Fibroblast of skin of left biceps (primary cell): ENCODE measurements at places on chromosomes 6 and 20.

GRCh38 chr6:131419702-131420101 lies 153.3 kb upstream of the ARG1 start:
- DNase-seq = no peak

DNA sequence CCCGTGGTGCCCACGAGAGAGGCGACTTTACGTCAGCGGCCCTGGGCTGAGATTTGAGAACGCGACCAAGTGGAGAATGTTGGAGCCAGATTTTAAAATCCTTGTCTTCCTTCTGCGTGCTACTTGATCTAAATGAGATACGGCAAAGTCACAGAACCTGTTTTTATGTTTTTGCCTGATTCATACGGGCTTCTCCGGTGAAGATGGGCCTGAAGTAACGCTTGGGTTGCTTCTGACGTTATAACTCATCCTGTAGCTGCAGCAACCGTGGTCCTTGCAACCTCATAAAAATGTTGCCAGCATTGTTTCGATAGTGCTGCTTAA lies 462 bp upstream of the SLC35B3 start:
- DNase-seq = no peak

DNA sequence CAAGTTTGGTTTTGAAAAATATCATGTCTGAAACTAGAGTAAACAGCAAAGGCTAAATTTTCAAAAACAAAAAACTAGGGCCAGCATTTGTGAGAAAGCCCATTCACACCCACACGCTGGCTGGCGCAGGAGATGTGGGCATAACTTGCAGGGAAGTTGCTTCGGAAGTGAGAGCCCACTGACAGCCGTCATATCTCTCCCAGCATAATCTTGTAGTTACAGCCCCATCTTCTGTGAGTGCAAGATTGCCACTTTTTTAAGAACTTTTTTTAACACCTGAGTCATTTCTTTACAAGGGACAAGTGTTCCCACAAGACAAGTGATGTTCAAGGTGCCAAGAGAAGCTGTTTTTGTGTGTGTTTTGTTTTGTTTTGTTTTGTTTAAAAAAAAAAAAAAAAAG lies 212.5 kb upstream of the CNR1 start:
- no peak for DNase-seq

DNA sequence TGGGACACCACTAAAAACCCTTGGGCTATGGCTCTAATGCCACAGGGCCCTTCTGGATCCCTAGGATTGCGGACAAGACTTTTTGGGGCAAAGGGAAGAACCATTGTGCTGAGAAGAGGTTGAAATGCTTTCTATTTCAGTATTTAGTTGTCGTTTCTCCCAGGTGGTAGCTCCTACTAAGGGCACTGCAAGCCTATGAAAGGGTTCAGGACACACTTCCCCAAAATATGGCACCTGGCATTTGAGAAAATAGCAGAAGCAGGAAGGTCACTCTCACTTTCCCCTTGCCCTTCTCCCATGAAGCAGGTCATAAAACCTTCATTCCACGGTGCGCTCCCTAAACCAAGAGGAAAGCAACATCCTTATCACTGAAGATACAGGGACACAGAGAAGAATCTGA lies 125.4 kb upstream of the GPR6 start:
- no peak for DNase-seq

- DNase-seq = no peak
Observed at GRCh38 chr20:49516916-49517804, 34.7 kb upstream of the KCNB1 start.

- DNase-seq = peak; percentile 22
Observed at GRCh38 chr20:59231124-59231804, 67.6 kb downstream of the ZNF831 start.

DNA sequence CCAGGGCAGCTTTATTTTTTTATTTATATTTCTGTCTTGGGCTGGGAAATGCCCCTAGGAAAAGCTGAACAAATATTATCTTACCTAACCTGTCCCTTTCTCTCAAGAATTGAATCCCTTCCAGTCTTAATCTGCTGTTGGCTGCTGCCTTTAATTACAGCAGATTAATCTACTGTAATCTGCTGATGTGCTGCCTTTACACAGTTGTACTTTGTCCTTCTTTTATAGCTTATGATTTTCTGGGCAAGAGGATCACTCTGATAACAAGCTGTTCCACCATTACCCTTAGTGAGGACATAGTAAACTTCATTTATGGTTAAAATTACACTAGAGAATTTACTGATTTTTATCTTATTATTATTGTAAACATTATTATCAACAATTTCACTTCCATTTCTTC lies 234.5 kb upstream of the MAN1A1 start:
- DNase-seq = no peak

- no peak for DNase-seq
Observed at GRCh38 chr6:47631797-47632196, 66.6 kb upstream of the ADGRF4 start.

- DNase-seq = no peak
Observed at GRCh38 chr6:105135907-105136430, 43.8 kb downstream of the POPDC3 start.

DNA sequence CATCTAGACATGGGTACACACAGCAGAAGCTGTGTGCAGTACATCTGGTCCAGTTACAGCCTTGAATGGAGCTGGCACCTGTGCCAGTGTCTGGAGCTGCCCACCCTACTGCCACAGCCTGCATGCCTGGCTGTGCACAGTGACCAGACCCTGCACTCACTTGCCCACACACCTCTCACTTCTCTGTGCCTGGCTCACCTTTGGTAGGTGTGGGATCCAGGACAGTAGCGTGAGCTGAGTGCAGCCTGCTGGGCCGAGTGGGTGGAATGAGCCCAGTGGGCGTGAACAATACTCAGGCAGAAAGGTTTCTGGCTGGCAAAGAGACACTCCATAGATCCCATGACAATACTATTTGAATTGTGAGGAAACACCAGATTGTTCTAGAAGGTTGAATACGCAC lies 839.5 kb upstream of the FLRT3 start:
- no peak for DNase-seq

DNA sequence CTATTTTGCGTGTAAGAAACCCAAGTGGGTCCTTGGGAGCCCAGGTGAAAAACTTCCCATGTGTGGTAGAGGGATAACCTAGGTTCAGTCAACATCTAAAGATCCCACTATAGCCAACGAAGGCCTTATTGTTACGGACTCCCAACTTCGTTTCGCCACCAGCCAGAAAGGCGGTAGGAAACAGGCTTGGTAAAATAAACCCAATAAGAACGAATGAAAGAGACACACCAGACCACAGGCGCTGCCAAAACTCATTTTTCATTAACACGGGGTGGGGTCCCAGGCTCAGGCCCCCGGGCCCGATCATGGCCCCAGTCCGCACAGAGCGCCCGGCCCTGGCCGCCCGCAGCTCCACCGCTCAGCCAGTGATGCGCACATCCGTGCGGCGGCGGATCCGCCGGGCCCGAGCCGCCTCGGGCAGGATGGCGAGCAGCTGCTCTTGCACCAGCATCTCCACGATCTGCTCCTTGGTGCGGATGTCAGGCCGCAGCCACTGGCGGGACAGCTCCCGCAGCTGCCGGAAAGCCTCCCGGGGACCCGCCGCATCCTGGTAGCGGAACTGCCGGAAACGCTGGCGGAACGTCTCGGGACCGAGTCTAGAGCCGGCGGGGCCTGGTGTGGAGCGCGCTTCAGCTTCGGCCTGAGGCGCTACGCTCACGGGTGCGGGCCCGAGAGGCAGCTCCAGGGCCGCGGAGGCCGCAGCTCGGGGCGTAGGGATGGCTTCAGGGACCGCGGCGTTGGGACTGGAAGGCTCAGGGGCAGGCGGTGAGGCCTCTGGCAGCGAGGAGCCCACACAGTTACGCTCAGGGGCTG lies 709 bp downstream of the SCAND1 start:
- DNase-seq = no peak

DNA sequence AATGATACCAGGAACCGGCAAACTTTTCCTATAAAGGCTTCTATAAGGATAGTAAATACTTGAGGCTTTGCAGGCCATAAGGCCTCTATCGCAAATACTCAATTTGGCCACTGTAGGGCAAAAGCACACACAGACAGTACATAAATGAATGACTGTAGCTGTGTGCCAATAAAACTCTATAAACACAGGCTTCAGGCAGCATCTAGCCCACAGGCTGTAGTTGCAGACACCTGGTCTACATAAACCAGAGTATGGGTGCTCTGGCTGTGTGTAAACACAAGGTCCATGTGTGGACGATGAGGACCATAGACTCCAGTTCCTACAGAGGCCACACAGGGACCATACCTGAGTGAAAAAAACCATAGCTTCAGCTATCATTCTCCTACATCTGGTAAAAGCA lies 52.2 kb downstream of the ZMYND8 start:
- no peak for DNase-seq

DNA sequence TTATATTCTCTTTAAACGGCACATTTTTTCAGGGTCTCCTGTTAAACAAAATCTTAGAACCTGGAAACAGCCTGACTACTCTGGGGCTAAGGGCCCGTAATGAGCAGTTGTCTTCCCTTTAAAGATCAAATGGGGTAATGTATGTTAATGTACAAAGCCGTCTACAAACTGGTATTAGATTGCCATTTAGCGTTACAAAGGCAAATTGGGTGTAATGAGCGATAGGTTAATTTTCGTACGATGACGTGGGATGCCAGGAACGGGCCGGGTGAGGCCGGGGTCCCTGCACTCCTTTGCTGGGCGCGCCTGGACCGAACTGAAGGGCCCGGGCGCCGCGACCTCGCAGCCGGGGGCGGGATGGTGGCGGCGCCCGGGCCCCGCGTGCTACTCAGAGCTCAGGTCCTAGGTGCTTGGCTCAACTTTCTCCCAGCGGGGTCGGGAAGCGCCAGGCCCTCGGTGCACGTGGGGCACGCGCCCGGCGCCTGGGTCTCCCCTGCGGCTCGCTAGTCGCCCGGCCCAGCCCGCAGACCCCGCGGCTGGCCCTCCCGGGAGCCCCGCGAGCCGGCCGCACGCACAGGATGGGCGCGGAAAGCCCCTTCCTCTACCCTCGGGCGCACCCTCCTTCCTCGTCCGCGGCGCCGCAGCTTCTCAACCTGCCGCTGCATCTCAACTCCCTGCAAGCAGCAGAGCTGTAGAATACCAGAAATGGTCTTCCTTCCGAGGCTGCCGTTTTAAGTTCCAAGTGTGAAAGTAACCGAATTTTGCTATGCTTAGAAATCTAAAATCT lies 5.9 kb downstream of the NKX2-4 start:
- DNase-seq = no peak

DNA sequence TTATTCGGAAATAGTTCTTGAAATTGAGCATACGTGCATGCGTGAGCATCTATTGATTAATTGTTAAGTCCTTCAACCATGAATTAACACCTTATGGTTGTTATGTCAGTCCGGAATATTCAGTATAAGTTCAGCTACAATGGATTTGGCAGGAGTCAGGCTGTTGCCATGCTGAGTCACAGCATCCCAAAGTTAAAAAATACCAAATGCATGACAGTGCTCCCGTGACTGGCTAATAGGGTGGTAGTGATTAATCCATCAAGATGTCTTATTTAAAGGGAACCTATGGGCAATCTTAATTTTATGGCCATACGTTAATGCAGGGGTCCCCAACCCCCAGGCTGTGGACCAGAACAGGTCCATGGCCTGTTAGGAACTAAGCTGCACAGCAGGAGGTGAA lies 10.5 kb downstream of the RAE1 start:
- peak; percentile 50 for DNase-seq

GRCh38 chr6:126048635-126049034 lies 62.3 kb downstream of the TRMT11 start:
- no peak for DNase-seq

- no peak for DNase-seq
Observed at GRCh38 chr6:45388328-45388727, 10.6 kb upstream of the SUPT3H start.

- no peak for DNase-seq
Observed at GRCh38 chr6:96947055-96947454, 22.5 kb downstream of the KLHL32 start.

GRCh38 chr20:22381812-22382416 lies 202.5 kb downstream of the FOXA2 start:
- DNase-seq = no peak

DNA sequence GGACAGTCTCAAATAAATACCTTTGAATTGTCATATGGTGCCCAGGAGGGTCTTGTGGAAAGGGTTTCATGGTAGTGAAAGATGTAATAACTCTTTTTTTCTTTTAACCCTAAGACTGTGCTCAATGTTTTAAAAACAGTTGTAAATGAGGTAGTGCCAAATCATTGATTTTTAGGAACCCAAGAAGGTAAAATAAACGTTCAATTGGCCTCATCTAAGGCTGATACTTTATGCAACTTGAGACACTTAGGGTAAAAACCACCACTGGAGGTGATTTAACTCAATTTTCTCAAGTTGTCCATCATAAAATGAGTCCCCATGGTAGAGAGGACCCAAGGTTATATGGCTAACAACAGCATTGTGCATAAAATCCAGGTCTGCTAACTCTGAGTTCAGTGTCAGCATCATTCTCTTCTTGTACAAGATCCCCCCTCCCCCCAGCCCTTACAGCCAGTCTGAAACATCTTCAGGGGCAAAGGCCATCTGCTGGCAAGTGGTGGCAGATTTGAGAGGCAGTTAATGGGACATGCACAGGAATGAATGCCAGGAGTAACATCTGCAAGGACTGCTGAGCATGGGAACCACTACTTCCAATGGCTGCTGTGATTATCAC lies 244.4 kb downstream of the GMPR start:
- DNase-seq = no peak

DNA sequence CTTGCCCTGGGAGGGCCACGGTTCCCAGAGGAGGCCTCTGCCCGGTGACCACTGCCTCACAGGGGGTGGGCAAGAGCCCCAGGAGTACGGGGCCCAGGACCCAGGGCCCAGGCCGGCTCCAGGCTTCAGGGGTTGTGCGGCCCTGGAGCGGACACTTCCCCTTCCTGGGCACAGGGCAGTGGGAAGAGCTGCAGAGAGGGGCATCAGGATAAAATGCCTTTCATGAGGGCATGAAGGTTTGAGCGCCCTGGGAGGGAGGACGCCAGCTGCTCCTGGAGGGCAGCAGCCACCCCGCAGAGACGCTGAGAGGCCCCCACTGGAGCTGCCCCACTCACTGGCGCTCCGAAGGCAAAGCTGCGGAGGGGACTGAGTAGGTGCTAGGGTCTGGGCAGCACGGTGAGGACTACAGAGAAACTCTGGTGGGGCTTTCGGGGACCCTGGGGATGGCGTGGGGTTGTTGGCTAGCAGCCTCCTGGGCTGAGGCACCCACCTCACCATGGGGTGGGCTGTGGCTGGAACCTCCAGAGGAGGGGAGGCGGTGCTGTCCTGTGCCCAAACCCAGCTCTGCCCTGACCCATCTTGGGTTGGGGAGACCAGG lies 10.4 kb downstream of the LAMA5 start:
- no peak for DNase-seq

- no peak for DNase-seq
Observed at GRCh38 chr6:163600781-163601180, 186.3 kb downstream of the QKI start.

GRCh38 chr6:135583256-135583761 lies 85.8 kb upstream of the AHI1 start:
- DNase-seq = peak; percentile 25
